ENCODE measurements at places on chromosomes 6 and 20.

DNA sequence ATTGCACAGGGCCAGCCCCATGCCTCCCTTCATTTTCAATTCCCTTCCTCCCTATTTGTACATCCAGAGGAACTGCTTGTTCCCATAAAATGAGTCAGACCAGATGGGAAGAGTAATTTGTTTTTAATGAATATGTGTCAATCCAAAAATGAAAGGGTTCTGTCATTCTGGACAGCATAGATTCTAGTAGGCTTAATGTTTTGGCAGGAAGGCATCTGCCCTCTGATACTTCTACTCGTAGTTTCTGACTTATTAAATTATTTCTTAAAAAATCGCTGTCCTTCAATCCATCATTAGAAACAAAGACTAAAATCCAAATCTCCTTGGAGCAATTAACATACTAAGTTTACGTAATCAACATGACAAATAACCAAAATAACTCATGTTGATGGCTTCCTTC lies 665.5 kb downstream of the TENT5A start:
- DNase-seq = no peak

- DNase-seq = no peak
Observed at GRCh38 chr20:40776466-40777457, 87.7 kb upstream of the MAFB start.

- peak; percentile 45 for DNase-seq
Observed at GRCh38 chr20:41032271-41032670, 3.6 kb downstream of the TOP1 start.

DNA sequence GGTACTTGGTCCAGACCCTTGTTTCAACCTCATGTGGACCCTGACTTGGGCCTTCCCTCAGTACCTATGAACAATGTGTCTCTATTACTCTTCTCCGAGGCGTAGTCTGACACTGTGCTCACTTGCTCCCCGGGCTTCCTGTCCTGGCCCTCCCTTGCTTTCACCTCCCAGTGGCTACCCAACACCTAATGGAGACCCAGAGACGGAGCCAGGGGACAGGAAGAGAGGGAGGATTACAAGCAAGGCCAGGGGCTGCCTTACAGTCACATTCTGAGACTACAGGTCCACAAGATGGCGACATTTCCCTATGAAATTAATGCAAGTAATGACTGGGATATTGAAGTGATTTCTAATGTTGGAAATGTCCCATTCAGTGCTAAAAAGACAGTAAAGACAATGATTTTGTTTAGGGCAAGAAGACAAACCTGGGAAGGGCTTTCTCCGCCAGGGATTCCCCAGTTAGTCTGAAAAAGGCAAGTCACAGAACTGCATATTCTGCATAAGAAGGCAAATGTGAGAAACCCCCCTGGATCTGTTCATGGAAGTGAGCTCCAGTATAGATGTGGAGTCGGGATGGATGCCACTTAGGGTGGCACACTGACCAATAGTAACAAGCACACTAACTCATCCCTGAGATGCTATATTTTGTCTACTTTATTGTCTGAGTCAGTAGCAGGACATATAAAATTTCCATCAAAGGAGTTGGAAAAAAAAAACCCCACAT lies 44.0 kb upstream of the ZBTB24 start:
- DNase-seq = peak; percentile 45

DNA sequence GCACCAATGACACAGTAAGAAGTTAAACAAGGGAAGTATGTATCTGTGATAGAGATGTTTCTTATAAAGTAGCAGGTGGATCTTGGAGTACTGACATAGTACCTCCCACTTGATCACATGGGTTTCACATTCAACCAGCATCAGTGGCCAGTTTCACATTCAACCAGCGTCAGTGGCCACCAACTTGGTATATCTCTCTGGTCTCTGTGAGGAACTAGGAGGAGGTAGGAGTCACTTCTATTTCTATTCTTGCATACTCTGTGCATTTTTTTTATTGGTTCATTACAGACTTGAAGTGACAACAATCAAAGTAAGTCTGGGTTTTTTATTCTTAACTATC lies 200.3 kb upstream of the SIM1 start:
- DNase-seq = no peak

DNA sequence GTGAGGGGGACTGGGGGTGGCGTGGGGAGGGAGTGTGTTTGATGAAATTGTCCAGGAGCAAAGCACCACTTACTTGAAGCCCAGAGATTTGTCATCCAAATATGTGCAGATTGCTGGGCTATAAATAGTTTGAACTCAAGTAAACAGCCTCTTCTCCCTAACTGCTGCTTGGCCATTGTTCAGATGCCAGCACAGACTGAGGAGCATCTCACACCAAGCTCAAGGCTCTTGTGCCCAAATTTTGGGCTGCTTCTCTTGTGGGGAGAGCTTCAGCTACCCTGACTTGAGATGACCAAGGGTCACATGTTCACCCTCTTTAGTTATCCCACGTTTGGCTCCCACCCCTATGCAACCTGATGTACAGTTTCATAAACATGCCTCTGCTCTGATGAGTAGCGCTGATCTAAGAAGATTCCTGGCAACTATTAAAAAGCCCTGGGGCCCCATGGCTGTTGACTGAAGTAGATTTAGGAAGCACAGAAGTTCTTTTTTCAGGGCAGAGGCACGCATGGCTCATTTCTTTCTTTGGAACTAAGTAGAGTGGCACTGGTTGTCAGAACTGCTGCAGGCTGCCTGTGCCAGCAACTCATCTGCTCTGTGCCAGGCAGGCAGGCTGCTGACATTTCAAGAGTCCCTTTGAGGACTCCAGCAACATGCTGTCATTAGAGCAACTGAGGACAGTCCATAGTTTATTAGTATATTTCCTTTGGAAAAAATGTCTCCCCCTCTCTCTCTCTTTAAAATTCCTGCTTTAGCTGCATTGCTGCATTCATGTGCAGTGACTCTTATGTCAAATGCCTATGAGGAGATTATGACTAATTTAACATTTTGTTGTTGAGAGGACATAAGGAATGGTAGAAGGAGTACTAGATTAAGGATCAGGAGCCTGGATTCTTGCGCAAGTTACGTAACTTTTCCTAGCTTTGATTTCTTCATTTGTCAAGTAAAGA lies 9.6 kb upstream of the PKIG start:
- DNase-seq = peak; percentile 94

DNA sequence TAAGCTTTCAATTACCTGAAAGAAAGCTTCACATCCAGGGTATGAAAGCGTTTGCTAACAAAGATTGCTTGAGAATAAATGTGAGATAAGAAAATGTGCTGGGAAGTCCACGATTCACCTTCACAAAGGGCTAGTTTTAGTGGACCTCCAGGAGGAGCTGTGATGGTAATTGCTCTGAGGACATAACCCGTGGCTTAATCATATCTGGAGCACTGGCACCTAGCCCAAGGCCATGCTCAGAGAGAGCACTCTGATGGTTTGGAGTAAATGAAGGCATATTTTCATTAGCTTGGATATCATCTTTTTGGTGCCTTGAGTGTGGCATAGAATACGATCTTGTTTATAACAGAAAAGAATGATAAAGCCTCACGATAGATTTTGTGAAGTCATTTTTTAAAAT lies 46.9 kb upstream of the BACH2 start:
- peak; percentile 54 for DNase-seq

- no peak for DNase-seq
Observed at GRCh38 chr6:16670617-16671051, 90.6 kb downstream of the ATXN1 start.

GRCh38 chr6:120652506-120652905 lies 681.8 kb downstream of the TBC1D32 start:
- no peak for DNase-seq

DNA sequence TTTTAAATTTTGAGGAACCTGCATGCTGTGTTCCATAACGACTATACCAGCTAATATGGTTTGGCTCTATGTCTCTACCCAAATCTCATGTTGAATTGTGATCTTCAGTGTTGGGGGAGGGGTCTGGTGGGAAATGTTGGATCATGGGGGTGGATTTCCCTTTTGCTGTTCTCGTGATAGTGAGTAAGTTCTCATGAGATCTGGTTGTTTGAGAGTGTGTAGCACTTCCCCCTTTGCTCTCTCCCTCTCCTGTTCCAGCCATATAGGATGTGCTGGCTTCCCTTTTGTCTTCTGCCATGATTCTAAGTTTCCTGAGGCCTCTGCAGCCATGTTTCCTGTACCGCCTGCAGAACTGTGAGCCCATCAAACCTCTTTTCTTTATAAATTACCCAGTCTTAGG lies 61.8 kb upstream of the NEDD9 start:
- DNase-seq = no peak

Measured in astrocyte (in vitro differentiated cells and primary cell).